ENCODE measurements at places on chromosomes 5 and 9.

DNA sequence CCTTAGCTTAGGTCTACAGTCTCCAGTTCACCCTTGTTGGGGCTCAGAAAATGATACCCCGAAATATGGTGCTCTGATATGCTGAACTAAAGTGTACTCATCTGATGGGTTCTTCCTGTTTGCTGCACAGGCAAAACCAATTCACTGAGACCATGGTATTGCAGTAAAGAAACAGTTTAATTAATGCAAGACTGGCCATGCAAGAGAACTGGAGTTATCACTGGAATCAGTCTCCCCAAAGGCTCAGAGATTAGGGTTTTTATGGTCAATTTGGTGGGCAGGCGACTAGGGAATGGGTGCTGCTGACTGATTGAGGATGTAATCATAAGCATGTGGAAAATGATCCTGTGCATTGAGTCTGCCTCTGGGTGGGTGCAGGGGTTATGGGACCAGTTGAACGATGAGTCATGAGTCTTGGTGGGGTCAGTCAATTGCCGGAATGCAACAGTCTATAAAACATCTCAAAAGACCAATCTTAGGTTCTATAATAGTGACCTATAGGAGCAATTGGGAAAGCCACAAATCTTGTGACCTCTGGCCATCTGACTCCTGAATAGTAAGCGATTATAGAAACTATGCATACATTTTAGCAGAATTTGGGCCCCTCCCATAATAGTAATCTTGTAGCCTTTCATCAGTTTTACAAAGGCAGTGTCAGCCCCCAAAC, 113.0 kb upstream of the ANKRD55 start:
- DNase-seq: no peak

DNA sequence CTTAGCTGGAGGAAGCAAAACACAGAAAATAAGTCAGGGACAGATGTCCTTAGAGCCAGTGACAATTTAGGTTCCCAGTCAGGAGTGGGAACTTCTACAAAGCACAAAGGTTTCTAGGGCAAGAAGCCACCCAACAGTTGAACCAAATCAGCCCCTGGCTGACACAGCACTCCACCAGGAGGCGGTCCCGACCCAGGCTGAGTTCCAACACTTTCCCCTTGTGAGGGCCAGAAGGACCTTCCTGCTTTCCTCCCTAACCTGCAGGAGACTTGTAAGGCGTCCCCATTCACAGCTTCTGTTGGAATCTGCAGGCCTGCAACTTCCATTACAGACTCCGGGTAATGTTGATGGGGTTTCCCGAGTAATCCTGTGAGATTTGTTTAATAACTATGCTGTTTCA, 416.4 kb upstream of the IRX1 start:
- no peak for DNase-seq

- DNase-seq: no peak
These were observed 6.1 kb upstream of the NRARP start for GRCh38 chr9:137308057-137308619.

DNA sequence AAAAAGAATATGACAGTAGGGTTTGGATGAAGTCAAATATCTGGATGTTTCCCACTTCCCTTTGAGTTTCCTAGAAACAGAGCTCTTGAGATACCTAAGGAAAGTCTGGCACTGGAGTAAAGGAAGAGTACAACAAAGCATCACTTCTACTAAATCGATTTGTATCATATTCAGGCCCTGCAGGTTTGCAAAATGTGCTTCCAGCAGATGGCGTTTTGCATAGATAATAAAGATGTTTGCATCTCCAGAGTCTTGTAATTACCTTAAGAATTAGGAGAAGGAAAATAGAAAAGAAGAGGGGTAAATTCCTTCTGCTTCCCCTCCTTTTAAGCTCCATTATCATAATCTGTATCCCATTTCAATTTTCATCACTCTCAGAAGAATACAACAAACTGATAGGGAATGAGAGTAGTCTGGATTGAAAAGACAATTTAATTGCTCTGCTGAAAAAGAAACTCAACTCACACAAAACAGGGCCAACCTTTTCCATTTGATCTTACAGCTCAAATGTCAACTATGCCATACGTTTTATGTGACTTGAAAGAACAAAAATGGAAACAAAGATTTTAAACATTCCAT, 380.4 kb downstream of the PTPRD start:
- no peak for DNase-seq

- DNase-seq: no peak
These were observed 203.7 kb downstream of the SEMA6A start for GRCh38 chr5:116370886-116371285.

- no peak for DNase-seq
These were observed 123.5 kb downstream of the TARS1 start for GRCh38 chr5:33563983-33564908.

DNA sequence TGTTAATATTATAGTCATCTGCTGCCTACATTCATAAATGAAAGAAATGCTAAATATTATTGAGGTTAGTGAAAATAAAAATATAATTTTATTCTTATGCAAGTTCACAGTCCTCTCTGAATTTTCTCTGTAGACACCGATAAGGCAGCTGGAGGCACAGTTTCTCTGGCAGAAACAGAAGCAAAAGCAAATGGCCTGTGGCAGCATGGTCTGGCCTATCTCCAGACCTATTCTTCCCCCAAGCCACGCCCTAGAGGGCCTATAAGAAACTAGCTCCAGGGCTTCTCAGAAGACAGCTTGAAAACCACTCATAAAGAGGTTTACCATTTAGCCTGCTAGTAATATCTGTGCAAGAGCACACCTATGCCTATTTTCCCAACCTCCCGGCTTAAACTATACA, 28.4 kb downstream of the MRPS27 start:
- DNase-seq: no peak

DNA sequence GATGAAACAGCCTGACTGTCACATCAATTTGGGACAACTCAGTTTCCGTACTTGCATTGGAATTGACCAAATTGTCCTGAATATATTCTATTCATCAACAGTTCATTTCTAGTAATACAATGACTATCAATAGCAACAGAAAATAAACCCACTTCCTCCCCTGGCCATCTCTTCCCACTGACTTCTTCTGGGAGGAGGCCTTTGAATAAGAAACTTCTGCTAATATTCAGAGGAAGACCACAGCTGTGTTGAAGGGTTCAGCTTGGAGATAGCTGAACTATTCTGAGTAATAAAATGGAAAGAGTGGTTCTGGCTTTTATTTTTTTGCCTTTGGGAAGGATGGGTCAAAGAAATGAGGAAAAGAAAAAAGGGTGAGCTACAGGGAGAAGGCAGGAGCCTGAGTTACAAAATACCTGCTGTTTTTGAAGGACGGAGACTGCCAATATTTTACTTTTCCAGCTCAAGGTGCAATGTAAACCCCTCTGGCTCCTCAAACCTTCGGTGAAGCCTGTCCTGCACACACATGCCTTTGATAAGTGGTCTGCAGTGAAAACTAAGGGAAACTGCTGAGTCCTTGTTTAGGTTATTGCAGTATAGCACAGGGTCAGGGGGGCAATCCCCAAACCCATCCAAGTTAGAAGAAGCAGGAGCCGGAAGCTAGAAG, 29.9 kb downstream of the FYB1 start:
- no peak for DNase-seq

- DNase-seq: no peak
These were observed 369.7 kb downstream of the DEPDC1B start for GRCh38 chr5:60330236-60330635.

DNA sequence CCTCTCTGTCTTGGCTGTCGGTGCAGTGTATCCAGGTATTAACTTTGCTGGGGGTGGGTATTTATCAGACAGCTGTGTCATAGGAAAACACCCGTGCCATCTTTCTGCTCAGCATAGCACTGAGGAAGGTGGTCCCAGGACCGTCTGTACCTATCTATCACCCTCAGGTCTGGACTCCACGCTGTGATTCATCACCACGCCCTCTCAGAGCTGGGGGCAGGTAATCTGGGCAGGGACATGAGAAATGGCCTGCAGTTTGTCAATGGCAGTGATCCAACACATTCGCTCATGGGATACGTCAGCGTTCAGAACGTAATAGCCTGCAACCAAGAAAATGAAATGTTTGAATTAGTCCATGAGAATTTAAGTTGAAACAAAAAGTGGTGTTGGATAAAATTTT, 151.6 kb upstream of the MAP1B start:
- DNase-seq: no peak

GRCh38 chr5:32572778-32573480, 12.4 kb upstream of the SUB1 start:
- DNase-seq: peak; percentile 92

GRCh38 chr9:120579139-120580050, 572 bp downstream of the CDK5RAP2 start:
- no peak for DNase-seq

DNA sequence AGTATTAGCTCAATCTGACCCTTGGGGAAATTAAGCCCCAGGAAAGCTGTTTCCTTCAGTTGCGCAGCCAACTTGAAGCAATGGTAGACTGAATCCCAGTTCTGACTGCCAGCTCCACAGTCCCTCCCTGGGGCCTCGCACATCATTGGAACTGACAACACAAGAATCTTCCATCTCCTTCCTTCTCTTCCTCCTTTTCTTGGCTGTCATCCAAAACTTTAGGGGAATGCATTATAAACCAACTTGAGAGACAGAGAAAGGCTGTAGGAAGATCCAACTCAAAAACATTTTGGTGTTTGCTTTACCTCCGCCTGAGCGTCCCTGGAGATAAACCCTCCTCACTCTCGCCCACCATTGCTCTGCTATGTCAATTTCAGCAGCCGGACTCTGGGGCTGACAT, 16.6 kb downstream of the KCNIP1 start:
- no peak for DNase-seq

- DNase-seq: no peak
These were observed 24.0 kb upstream of the FAM120AOS start for GRCh38 chr9:93477397-93477796.

DNA sequence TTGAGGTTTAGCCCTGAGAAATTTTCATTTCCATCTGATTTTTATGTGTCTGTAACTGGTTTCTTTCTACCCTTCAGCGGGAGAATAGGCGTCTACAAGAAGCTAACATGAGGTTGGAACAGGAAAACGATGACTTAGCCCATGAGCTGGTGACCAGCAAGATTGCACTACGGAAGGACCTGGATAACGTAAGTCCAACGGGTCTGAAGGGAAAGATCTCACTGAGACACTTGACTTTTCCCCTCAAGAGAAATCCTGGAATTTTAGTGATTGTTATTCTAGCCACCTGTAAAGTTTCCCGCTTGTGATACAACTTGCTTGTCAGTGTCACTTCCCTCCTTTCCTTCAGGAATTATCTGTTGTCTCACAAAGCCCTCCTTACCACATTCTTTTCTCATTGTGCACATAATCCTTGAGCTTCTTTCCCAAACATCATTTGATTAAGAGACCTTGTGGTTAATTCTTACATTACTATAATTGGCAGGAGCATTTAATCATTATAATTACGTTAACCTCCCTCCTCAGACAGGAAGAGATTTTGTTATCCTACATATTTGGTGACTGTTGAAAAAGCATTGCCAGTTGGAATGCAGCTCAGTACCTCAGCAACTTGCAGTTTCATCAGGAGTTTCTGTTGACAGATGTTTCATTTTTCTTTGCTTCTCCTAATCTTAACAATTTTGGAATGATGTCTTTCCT, 56.9 kb downstream of the GPR21 start:
- DNase-seq: no peak

DNA sequence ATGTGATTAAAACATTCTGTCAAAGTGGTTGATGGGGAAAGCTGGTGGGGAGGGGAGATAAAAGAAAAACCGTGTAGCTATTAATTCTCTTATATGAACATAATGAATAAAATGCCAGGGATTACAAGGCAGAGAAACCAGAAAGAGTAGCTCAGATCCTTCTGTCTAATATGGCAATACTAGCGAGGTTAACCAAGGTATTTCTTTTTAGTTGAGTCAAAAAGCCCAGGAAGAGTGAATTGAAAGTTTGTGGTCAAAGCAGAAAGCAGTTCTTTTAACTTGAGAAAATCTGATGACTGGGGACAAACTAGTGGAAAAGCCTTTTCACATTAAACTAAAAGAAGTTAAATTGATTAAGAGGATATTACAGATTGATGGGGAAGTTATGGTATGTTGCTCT, 76.0 kb downstream of the ERBIN start:
- DNase-seq: peak; percentile 50

- no peak for DNase-seq
These were observed 198.7 kb upstream of the KLF9 start for GRCh38 chr9:70613024-70613768.

DNA sequence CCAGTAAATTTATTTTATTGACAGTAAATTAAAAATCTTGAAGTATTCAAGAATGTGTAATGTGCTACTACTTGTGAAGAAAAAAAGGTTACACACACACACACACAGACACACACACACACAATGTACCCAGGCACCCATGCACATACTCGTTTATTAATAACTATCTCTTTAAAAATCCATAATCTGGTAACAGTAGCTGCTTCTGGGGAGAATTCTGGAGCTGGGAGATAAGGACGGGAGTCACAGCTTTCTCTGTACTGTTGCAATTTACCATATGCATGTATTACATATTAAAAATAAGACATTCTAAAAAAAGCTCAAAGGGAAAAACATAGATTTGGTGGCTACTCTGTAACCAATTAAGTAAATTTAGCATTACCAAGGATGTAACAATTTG, 7.9 kb upstream of the C1QTNF2 start:
- DNase-seq: no peak

DNA sequence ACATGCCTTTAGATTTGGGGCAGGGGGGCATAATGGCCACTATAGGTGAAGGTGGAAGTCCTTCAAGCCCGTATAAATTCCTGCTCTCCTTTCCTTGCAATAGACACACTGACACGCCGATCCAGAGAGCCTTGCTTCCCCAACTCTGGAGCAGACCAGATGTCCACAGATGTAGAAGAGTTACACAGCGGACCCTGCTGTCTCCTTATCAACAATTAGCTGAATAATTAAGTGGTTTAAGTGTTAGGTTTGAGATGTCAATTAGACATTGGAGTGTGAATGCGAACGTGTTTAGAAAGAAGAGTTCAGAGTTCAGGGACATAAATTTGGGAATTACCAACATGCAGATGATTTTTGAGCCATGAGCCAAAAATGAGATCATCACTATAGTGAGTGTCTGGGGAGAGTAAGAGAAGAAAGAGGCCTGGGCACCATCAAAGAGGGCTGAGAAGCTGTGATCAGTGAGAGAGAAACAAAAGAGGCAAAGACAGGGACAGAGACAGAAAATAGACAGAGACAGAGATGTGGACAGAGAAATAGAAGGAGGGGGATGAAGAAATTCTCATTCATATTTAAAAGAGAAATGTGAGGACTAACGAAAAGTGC, 734.4 kb upstream of the ADAMTS16 start:
- no peak for DNase-seq

GRCh38 chr5:33828626-33829308, 63.0 kb downstream of the ADAMTS12 start:
- DNase-seq: no peak

DNA sequence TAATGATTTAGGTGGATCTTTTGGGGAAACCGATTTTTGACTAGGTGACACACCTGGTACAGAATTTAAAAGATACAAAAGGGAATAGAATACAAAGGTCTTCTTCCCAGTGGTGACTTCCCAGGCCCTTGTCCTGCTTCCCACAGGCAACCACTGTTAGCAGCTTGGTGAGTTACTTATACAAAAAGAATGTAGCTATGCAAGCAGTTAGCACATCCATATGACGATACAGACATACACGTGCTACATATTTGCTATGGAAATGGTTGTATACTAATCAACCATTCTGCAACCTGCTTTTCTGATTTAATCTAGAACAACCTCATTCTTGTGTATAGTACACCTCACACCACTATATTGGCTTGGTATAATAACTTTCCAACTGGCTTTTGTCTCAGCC, 51.0 kb downstream of the OTULIN start:
- DNase-seq: no peak

- no peak for DNase-seq
These were observed 13.5 kb downstream of the CCNI2 start for GRCh38 chr5:132760601-132761317.

- DNase-seq: no peak
These were observed 94.8 kb upstream of the CDKN2B start for GRCh38 chr9:22103685-22104575.
